ENCODE measurements at places on chromosomes 7 and 10.

DNA sequence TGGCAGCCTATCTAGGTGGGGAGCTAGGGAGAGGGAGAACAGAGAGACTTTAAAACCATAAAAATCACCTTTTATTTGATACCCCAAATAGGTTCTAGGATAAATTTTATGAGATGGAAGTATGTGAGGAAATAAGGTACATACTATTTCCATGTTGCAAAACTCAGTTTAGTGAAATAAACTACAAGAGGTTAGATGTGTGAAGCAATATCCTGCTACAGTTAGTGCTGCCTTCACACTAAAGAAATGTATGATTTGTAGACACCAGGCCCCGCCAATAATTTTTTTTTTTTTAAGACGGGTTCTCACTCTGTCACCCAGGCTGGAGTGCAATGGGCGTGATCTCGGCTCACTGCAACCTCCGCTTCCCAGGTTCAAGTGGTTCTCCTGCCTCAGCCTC is 34.4 kb upstream of the RSBN1L start:
- no peak for DNase-seq

- no peak for DNase-seq
Measured at GRCh38 chr7:1042492-1042833, 1.9 kb upstream of the GPR146 start.

- DNase-seq, result no peak
Measured at GRCh38 chr7:29809533-29810155, 3.3 kb downstream of the WIPF3 start.

- no peak for DNase-seq
Measured at GRCh38 chr7:46369933-46370654, 449.0 kb upstream of the IGFBP3 start.

GRCh38 chr10:104913390-104913789 is 272.3 kb downstream of the SORCS3 start:
- no peak for DNase-seq
